ENCODE measurements at places on chromosomes 13 and 19. TPM values are rescaled to one million over a fixed set of nuclear protein-coding genes. Genes with fewer than 3 reads are reported as not detected.

The ADGRE3 gene
- 0.14 TPM for polyA plus RNA-seq

The OR4F17 gene
- polyA plus RNA-seq = not detected

The CLDN10 gene
- polyA plus RNA-seq = 4.9 TPM

The DPF1 gene
- polyA plus RNA-seq = 2.0 TPM

The AP1M2 gene
- 31.6 TPM for polyA plus RNA-seq

The ZNF793 gene
- 19.5 TPM for polyA plus RNA-seq

The SCEL gene
- 0.27 TPM for polyA plus RNA-seq

The CEACAM7 gene
- polyA plus RNA-seq = 0.09 TPM

The IFNL1 gene
- polyA plus RNA-seq = not detected

The SLC15A1 gene
- polyA plus RNA-seq = 0.64 TPM

The COG6 gene
- 43.6 TPM for polyA plus RNA-seq

The ZNF66 gene
- polyA plus RNA-seq = 8.6 TPM

The ELANE gene
- polyA plus RNA-seq = 1.7 TPM

The C5AR1 gene
- 4.1 TPM for polyA plus RNA-seq

The LAIR1 gene
- 6.4 TPM for polyA plus RNA-seq

The CYP4F12 gene
- 11.3 TPM for polyA plus RNA-seq

The ERCC5 gene
- 86.2 TPM for polyA plus RNA-seq

The SPRED3 gene
- polyA plus RNA-seq = 0.20 TPM

The ZNF610 gene
- 13.2 TPM for polyA plus RNA-seq

Measured in right lung (tissue), 10 donors.